ENCODE measurements at places on chromosomes 12 and 14.

GRCh38 chr12:109715310-109716091 is 1.9 kb downstream of the FAM222A start:
- DNase-seq, result no peak

DNA sequence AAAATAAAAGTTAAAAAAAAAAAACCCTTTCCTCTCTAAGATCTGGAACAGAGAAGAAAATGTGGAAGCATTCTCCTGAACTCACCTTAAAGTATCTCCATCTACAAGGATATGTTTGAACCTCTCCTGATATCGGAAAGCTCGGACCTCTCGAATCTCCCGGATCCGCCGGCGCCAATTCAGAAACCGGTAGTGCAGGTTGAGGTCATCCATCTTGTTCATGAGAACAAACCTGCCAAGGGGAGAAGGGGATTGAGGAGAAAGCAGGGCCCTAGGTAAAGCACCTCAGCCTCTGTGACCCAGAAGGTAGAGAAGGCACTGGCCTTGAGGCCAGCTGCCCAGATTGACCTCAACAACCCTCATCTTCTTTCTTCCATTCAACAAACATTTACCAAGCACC is 2.2 kb downstream of the SPRYD3 start:
- no peak for DNase-seq

- DNase-seq, result no peak
These were observed 10.2 kb downstream of the TBX5 start for GRCh38 chr12:114395755-114396152.

DNA sequence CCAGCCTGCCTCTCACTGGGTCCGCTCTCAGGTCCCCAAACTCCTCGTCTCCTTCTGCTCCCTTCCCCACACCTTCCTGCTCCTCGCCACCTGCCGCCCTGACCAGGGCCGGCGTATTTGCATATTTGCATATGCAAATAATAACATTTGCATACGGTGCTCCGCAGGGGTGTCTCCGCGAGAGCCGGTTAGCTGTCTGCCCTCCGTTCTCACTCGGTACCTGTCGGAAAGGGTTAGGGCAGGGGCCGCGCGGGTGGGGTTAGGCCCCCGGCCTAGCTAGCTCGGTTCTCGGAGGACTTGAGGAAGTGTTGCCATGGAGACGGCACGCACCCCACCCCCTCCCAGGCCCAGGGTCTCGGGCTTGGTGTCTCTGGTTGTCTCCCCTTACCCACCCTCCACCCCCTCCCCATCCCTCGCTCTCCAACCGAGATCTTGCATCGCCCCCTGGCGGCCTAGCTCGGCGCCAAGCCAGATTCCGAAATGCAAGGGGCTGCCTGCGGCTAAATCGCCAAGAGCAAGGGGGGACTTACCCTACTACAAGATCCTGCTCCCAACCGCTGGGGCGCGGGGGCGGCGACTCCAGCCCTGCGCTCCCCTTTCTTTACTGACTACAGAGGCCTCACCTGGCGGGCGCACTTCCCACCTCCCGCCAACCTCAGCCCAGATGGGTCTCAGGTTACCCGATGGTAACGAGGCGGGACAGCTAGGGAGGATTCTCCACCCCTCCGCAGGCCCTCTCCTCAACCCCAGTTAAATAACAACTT is 8.1 kb downstream of the STAC3 start:
- DNase-seq, result peak; percentile 72

DNA sequence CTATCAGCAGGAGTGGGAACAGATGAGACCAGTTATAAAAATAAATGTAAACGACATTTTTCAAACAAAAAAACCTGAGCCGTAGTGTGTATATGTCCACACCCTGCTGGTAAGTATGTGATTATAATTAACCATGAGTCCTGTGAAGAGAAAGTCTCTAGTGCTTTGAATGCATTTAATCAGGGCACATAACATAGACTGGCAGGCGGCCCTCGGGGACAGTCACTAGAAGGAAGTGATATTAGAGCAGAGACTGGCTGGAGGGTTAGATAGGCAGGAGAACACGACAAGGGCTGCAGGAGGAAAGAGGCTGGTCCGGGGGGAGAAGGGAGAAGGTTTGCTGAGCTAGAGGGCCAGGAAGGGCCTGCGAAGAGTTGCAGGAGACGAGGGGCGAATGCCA is 23.8 kb upstream of the ELK3 start:
- no peak for DNase-seq

GRCh38 chr12:66329941-66330340 is 27.6 kb downstream of the HELB start:
- no peak for DNase-seq

DNA sequence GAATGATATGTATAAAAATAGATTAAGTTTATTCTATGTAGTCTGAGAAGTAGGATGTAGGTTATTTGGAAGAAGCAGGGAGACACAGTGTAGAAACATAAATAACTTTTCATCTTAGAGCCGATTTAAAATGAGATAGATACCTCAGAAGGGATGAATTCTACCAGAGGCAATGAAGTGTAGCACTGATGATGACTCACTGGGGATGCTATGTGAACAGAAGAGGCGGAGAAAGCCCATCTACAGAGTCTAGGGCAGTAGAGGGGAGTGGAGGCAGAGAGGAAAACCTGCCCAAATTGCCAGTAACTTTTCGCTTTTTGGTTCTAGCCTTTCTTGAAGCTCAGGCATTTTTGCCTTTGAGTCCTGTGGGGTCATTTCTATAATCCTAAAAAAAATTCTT is 451.8 kb downstream of the ATP23 start:
- no peak for DNase-seq

GRCh38 chr12:851343-851742 is 98.2 kb downstream of the RAD52 start:
- no peak for DNase-seq

DNA sequence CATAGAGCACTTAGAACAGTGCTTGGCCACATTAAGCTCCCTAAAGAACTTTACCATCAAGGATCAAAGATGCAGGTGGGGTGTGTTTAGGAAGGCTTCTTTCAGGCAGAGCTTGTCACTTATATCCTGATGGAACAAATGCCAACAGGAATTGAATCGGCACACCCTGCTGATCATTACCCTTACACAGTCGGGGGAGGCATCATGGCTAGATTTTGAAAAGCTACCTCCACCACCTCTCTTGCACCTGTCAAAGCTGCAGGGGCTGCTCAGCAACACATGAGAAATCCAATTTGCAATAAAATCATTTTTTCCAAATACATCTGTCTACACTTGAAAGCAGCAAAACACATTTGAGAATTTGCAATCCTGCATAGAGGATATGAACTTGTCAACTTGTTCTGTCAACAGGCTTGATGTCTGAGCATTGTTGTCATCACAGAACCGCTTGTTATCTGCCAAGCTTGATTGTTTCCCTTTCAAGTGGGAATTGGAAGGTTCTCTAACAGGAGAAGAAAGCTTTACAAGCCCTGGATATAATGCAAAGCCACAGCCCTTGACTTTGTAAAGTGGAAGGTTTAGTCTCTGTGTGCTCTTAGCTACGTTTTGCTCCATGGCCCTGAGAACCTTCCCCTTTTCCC is 24.6 kb upstream of the TRIM9 start:
- DNase-seq, result no peak

DNA sequence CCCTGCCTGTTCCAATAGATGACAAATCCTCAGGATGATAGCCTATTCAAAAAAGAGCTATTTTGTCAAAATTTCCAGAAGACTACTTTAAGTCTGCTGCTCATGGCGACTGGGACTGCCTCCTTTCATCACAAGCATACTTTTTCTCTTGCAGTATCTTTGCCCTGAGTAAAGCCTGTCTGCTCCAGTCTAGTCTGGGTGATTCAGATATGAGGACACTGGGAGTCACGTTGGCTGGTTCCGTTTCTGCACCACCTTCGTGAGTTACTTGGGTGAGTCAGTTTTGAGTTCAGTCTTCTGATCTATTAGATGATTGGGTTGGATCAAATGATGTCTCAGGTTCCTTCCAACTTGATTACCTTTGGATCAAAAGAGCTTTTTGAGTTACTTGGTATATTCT is 301.3 kb upstream of the STXBP6 start:
- DNase-seq, result no peak

DNA sequence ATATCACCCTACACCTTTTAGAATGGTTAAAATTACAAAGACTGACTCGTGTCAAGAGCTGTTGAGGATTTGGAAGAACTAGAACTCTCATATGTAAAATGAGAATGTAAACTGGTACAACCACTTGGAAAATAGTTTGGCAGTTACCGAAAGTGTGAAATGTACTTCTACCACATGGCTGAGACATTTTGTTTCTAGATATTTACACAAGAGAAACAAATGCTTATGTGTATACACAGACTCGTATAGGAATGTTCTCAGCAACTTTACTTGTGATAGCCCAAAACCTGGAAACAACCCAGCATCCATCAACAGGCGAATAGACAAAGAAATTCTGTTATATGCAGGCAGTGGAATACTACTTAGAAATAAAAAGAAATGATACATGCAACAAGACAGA is 103.0 kb downstream of the BRMS1L start:
- DNase-seq, result no peak

- no peak for DNase-seq
These were observed 97.5 kb downstream of the ZFP36L1 start for GRCh38 chr14:68695326-68695768.

- no peak for DNase-seq
These were observed 685.6 kb downstream of the RPS29 start for GRCh38 chr14:48900565-48900964.

DNA sequence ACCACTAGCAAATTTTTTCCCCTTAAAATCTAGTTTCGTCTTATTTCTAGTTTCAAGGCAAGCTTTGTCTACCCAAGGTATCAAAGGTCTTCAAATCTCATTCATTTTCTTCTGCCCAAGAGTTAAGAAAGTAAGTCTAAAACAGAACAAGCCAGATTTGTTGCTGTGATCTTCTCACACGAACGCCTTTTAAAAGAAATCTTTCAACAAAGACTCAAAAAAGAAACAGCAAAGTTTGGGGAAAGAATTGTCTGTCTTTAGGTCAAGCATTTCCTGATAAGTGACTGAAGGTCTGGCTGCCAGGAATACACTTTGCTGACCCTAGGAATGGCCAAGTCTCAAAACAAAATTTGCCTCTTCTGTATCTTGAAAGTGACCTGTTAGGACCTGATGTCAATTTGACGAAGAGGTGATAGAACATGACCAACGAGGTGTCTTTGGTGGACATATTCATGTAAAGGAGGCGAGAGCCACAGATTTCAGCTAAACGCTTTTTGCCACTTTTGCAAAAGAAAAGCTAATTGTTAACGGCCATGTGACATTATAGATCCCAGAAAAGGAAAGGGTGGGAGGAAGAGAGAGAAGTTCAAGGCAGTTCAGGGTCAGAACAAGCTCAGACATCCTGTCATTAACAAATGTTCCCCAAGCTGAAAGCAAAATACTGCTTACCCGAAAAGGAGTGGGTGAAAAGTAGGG is 1.7 kb downstream of the CDK17 start:
- no peak for DNase-seq

- DNase-seq, result no peak
These were observed 43.4 kb downstream of the DIO2 start for GRCh38 chr14:80167793-80168448.

GRCh38 chr14:101097109-101097793 is 193.7 kb upstream of the RTL1 start:
- no peak for DNase-seq

- DNase-seq, result no peak
These were observed 369.8 kb downstream of the AACS start for GRCh38 chr12:125434936-125435443.

- no peak for DNase-seq
These were observed 84.6 kb downstream of the ESR2 start for GRCh38 chr14:64209444-64210131.

- DNase-seq, result no peak
These were observed 484 bp upstream of the PRKCH start for GRCh38 chr14:61320806-61321384.

DNA sequence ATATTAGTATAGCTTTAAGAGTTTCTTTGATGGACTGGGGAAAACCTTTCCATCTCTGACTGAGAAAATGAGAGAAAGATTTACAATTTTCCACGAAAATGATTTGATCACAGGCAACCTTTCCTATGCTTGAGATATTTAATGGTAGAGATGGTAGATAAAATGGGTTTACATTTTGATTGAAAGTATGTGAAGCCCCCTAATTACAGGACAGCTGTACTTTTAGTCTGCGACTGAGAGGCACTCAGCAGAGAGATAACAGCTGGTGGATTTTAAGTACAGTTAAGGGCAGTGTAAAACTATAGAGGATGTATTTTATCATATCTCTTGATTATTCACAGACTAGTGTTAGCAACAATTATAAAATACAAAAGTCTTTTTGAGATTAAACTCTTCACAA is 40.7 kb downstream of the C12orf50 start:
- DNase-seq, result no peak

GRCh38 chr14:105209091-105209490 is 28.0 kb upstream of the NUDT14 start:
- DNase-seq, result no peak

DNA sequence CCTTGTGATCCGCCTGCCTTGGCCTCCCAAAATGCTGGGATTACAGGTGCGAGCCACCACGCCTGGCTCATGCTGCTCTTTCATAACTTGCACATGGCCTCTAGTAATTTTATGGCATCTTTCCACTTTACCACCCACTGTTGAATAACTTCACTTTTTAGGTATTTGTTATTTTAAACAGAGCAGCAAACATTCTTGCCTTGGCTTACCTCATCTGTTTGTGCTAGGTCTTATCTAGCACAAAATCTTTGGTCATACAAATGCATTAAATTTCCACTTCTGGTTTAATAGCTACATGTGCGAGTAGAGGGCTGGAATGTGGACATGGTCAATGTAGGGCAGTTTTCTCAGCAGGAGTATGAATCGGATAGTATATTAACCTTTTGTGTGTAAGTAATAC is 38.8 kb upstream of the ATF7IP start:
- no peak for DNase-seq

- no peak for DNase-seq
These were observed 938.0 kb upstream of the FLRT2 start for GRCh38 chr14:84591827-84592445.

- DNase-seq, result no peak
These were observed 18.1 kb downstream of the KITLG start for GRCh38 chr12:88562151-88562550.

GRCh38 chr14:69796797-69797500 is at the start of gene SLC10A1:
SLC10A1 (minus strand) TSS chr14:69797241; CDS start chr14:69797155, 86 bp downstream.
- no peak for DNase-seq

DNA sequence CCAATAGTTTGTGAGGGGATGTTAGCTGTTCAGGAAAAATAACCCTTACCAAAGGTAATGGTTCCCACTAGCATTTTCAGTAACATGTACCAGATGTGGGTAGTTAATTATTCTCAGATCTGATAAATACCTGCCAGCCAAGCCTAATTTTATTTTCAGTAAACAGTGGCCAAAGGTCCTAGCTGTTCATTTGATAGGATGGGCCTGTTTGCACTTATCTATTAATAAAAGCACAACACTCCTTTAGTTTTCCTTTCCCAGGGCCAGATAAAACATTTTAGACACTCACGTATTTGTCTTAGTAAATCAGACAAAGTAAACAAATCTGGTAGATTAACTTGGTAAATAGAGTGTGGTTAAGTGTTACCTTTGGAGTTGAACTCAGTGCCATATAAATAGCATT is 345.1 kb downstream of the RAD51B start:
- DNase-seq, result no peak

GRCh38 chr12:37672655-37673260 is 643.8 kb upstream of the ALG10B start:
- DNase-seq, result no peak

- no peak for DNase-seq
These were observed 88.7 kb upstream of the GRIP1 start for GRCh38 chr12:66767536-66767935.
